Activated naive CD4-positive, alpha-beta T cell treated with Interleukin-2 at 50 U/mL for 16 hours (primary cell): ENCODE measurements at places on chromosomes 5 and 9.

- no peak for DNase-seq
These were observed 2.1 kb downstream of the DHX29 start for GRCh38 chr5:55305345-55305744.

GRCh38 chr5:2039180-2039531 is 156.4 kb upstream of the IRX4 start:
- no peak for DNase-seq

DNA sequence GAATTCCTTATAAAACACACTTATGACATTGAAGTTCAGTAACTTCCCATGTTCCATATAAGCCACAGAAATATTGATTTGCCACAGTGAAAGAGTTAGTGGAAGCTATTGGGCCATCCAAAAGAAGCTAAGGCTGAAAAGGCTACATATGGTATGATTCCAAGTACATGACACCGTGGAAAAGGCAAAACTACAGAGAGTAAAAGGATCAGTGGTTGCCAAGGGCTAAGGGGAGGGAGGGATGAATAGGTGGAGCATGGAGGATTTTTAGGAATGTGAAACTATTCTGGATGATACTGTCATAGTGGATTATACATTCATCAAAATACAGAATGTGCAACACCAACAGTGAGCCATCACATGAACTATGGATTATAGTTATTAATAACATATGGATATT is 109.7 kb downstream of the F2RL2 start:
- no peak for DNase-seq

DNA sequence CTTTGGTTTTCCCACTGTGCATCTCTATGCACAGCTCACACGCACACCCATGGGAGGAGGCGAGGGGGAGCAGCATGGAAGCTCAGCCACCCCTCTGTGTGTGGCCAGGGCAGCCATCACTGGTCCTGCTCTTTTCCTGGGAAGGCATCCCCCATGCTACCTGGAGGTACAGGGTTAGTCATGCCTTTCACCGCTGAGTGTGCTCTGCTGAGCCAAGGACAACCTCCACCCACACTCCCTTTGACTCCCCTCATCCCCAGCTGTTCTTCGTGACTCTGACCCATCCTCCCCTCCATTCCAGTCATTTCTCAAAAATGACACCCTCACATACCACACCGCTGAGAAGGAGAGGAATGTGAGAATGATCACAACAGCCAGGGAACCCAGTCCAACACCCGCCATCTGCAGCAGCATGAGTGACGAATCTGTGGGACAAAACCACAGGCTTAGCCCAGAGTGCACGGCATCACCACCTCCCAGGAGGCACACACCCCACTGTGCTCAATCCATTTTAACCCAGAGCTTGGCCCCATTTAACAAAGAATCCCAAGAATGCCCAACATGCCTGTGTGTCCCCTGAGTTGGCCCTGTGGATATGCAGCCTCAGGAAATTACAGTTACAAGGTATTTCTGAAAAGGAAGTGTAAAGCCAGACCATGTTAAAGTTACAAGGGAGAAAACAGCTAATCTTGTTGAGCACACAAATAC is 133.4 kb downstream of the SUSD1 start:
- DNase-seq, result no peak

GRCh38 chr9:91564081-91564670 is 140.5 kb upstream of the NFIL3 start:
- no peak for DNase-seq

- DNase-seq, result no peak
These were observed 43.2 kb downstream of the FBXO4 start for GRCh38 chr5:41968153-41968723.

DNA sequence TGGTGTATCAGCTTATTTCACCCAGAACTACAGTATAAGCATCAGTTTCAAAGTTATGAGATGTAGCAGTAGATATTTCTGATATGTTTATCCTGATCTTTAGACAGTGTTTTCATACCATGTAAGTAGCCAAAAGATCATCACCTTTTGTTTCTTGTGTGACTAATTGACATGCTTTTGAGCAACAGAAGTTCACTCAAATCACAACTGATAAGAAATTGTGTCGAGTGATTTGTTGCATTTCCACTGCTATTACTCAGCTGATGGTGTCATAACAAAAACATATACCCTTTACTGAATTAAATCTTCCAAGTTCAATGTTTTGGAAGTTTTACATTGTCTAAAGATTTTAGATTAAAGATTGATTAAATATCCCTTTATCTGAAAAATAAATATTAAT is 324.5 kb downstream of the TUSC1 start:
- DNase-seq, result no peak

- DNase-seq, result no peak
These were observed 40.3 kb upstream of the ANKRD55 start for GRCh38 chr5:56273376-56273955.

DNA sequence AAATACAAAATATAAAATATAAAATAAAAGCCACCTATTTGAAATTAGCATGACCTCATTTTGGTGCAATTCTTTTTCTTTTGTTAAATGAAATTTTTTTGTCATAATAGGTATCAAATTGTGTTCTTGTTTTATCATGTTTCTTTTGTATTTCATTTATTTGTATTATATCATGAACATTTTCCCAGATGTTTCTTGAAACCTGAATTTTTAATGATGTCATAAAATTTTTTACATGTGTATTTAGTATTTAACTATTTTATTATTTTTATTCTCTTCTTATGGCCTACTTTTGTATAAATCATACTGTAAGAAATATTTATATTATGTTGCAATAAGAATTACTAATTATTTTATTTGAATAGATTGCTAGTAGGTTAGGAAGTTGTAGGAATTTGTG is 361.7 kb downstream of the TMEM161B start:
- no peak for DNase-seq

DNA sequence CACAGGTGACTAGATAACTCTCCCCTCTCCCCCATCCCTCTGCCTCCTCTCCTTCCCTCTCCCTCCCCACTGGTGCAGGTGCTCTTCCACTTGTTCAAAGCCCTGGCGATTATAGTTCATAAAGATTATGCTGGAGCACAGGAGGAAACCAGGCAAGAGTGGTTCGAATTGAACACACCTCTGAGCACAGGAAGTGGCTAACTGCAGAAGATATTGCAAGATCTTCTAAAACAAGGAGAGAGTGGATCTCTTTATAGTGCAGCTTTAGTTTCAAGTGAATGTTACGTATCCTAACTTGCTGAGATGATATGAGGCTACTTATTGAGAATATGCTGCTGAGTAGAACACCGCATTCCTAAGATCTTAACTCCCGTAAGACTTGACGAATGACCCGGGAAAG is 178.4 kb downstream of the GOLPH3 start:
- DNase-seq, result no peak

- DNase-seq, result no peak
These were observed 154.3 kb downstream of the PHF2 start for GRCh38 chr9:93730648-93731047.

GRCh38 chr5:122871661-122872060 is 26.2 kb downstream of the SNX24 start:
- DNase-seq, result no peak

DNA sequence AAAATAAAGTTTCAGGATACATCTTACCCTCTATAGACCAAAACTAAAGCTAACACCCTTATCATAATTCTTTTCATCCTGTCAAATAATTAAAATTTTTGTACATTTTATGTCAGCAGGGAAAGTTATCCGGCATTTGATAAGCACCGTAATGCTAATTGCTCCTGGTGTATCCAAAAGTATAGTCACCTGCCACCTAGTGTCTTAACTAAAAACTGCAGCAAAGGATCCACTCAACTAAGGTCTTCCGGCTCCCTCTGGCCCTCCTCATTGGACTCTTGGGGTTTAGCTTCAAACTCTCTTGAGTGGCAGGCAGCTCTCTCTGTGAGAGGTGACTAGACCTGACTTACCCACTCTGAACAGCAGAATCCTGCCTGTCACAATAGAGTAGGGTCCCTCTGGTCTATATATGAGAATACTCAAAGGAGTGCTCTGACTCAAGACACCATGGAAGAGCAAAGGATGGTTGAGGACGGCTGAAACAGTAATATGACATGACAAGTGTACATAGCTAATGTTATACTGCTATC is 60.4 kb upstream of the CAST start:
- peak; percentile 38 for DNase-seq

DNA sequence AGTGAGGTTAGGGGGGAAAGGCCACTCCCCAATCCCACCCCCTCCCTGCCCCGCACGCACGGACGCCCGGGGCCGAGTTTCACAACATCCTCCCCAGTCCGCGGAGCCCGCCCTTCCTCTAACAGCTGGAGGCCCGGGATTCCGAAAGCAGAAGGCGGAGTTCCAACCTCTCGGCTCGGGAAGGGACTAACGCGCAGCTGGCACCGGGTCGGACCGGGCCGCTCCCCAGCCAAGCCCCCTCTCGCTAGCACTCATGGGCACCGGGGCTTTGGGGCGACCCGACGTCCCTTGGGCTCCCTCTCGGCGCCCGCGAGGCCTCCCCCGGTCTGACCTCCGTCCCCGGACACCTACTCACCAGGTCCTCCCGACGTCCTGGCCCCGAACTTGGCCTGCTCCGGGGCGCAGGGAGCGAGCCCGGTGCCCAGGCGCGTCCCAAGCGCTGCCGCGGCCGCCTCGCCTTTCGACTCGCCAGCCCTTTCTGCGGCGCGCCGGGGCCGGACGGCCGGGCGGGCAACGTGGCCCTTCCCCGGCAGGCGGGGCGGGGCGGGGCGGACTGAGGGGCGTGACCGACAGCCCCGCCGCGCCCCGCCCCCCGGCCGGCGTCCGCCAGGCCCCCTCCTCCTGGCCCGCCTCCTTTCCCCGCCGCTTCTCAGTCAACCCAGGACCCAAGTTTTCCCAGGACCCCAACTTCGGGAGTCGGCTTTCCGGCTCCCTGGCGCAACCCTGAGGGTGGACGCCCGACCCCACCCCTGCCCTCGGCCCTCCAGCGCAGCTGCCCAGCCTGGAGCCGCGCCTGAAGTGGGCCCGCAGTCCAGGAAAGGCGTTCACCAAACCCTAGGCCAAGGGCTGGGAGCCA is at the start of gene MGAT1:
MGAT1 (minus strand) TSS at position 482 of the 856 bp plus-strand sequence. CDS start 9,835 bp downstream, outside the sequence.
- peak; percentile 77 for DNase-seq

DNA sequence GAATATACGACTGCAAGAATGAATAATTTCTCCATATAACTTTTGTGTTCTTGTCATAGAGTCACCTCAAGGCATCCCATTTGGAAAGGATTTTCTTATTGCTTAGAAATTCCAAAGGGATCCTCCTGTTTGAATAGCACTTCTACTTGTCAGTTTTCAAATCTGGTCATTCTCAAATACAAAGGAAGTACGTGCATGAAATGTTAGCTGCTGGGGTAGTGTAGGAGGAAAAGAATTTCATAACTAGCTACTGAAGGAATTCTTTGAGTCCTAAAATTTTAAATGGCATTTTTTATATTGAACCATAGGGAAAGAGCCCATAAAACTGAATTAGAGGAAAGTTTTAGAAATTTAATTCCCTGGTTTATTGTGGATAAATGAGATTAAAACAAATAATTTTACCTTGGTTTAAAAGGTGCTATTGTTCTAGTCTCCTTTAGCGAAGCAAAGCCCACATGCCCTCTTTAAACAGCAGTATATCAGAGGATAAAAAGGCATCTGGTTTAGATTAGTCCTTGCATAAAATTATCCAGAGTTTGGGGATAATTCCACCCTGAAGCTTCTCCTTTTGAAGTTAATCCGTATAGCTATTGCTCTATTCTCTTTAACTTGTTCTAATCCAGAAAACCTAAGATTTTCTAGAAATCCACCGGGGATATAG is 2.0 kb upstream of the MPDZ start:
- DNase-seq, result no peak

DNA sequence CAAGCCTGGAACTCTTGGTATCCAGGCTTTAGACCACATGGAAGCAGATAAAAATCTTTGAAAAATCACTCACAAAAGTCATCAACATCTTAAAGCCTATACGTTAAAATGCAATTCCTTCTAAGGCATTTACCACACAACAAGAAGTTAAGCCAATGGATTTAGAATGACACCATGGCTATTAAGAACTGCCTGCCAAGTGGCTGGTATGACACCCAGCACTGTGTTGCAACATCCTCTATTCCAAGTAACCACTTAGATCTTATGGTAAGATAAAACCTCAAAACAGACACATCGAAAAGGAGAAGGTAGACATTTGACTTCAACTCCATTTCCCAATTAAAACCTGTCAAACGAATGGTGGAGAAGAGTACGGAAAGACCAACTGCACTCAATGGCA is 344.2 kb upstream of the SLC30A5 start:
- no peak for DNase-seq

GRCh38 chr5:139293202-139293506 is 386 bp upstream of the MATR3 start:
- DNase-seq, result no peak

GRCh38 chr5:133062276-133062675 is 10.5 kb downstream of the HSPA4 start:
- no peak for DNase-seq

GRCh38 chr5:144191998-144192397 is 21.3 kb downstream of the KCTD16 start:
- DNase-seq, result peak; percentile 15

- DNase-seq, result no peak
These were observed 50.1 kb downstream of the SLC36A1 start for GRCh38 chr5:151497391-151498002.

GRCh38 chr9:96047741-96048103 is 172.2 kb downstream of the ERCC6L2 start:
- no peak for DNase-seq

DNA sequence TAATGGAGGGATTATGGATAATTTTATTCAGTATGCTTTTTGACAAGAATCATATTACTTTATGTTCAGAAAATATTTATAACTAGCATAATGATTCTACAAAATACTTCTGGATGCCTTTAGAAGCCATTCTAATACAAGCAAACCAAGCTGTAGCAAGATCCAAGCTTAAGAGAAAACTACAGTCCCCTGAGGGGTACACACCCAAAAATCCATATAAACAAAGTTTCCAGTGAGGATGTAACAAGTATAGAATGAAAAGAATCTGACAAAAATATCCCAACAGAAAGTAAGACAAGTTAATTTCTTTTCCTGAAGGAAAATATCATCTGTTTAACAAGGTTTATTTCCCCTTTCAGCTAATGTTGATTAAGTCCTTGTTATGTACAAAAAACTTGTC is 53.9 kb downstream of the MLLT3 start:
- no peak for DNase-seq

GRCh38 chr5:75964008-75964407 is 119.2 kb upstream of the SV2C start:
- no peak for DNase-seq

DNA sequence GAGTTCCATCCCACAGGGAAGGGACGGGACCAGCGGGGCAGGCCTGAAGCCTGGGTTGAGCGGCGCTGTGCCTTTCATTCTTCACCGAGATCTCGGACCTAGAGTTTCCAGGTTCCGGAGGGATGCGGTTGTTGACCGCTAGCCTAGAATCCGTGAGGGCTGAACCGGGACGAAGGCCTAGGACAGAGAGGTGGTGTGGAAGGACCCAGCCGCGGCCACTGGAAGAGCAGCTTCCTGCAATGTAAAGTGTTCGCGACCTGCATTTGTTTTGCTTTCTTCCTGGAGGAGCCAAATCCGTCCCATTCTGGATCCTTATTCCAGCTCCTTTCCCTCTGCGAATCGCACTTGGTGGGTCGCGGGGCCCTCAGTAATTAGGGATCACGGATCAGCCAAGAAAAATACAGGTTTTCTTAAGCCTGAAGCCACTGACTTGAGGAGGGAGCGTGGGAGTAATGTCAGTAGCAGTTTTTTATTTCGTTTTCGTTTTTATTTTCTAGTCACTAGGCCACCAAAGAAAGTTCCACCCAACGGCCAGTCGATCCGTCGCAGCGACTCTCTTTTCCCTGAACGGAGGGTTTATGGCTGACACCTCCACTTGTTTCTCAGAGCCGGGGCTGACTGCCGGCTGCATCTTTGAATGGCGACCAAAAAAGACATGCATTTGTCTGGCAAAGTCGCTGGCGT is 48.6 kb downstream of the ANXA2R start:
- no peak for DNase-seq
